Fibroblast of skin of left quadriceps (primary cell): ENCODE measurements at places on chromosomes 13 and 19.

- DNase-seq, result no peak
Measured at GRCh38 chr19:5935473-5936291, 21.6 kb downstream of the CAPS start.

- DNase-seq, result peak; percentile 40
Measured at GRCh38 chr13:100514788-100515409, 73.7 kb downstream of the GGACT start.

GRCh38 chr19:39676004-39676403 lies 20.3 kb downstream of the LGALS16 start:
- no peak for DNase-seq

DNA sequence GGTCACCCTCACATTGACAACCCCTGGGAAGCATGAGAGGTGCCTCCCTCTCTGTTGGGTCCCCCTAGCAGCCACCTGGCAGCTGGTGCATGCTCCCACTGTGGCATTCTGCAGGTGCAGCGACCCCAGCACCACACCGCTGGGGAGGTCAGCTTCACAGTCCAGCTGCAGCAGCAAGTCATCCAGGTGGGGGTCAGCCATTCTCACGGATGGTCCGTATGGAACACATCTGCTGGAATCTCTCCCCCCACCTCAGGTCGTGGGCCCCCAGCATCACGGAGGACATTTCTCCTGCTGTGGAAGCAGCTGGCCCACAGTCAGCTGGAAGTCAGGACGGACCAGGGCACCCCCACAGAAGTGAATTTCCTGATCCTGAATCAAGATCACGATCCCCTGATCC lies 201.3 kb downstream of the COG6 start:
- no peak for DNase-seq

DNA sequence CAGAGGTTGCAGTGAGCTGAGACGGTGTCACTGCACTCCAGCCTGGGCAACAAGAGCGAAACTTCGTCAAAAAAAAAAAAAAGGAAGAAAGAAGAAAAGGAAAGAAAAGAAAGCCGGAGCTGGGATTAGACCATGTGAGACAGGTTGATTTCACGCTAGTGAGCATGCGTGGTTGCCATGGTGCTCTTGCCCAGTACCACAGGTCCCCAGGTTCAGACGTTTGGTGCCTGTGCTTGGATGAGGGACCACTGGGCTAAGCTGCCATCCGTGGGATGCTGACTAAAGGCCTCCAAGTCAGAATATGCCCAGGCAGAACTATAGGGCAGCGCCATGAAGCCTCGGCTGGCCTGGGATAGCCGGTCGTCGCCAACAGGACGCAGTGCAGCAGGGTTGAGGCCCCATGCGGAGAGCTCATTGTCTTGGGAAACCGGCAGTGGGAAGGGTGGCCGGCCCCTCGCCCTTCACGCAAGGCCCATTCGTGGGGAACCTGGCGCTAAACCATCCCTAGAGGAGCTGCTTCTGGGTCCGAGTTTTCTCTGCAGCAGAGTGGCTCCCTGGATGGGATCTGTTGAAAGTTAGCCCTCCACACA lies 7.2 kb upstream of the TEX101 start:
- no peak for DNase-seq

DNA sequence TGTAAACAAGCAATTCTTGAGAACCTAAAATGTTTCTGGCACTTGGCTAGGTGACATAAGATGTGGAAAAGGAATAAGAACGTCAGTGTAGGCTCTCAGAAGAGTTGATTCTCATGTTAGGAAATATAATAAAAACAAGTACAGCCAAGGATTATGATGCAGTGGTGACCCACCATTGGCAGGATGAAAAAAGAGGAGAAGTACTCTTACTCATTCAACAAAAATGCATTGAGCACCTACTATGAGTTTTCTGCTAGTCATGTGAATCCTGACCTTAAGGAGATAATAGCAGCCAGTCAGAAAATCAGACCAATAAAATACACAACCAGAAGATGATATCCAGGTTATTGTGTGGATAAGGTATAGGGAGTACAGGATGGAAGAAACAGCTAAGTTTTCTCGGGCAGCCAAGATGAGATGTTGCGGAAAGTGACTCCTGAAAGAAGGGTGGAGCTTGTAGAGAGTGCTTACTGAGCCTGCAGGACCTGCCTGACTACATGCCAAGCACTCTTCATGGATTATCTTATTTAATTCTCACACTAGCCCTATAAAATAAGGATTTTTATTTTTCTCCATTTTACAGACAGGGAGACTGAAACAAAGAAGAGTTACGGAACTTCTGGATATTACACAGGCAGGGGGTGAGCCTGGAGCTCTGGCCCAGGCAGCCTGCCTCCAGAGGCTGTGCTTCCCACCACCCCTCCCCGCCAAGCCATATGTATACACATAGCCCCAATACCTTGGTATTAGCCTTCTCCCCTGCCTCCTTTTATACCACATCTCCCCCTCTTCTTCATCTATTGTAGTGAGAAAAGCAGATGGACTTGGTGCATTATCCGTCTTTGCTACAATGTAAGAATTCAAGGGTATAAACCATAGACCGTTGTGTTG lies 58.0 kb downstream of the TGDS start:
- DNase-seq, result no peak

GRCh38 chr19:49855676-49856573 lies 5.0 kb downstream of the PTOV1 start:
- no peak for DNase-seq

DNA sequence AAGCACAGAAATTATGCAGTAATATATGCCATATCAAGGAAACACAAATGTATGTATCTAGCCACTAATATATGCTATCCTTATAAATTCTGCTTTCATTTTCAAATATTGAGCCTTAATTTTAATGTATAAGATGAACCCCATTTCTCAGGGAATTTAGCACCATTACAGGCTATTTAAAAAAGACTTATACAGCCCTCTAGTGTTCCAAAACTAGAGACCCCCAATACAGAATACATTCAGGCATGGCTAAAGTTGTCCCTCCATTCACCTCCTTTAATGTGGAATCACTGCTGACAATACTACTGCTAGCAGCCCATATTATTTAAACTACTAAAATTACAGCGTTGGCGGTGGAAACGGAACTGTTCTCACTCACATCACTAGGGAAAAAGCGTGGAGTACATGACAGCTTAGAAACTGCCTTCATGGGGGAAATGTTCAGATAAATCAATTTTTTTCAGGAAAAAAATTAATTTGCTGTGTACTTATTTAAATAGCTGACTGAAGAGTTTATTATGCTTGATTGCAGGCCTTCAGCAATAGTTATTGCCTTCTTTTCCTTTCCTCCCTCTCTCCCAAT lies 541.0 kb downstream of the PCDH9 start:
- DNase-seq, result no peak

DNA sequence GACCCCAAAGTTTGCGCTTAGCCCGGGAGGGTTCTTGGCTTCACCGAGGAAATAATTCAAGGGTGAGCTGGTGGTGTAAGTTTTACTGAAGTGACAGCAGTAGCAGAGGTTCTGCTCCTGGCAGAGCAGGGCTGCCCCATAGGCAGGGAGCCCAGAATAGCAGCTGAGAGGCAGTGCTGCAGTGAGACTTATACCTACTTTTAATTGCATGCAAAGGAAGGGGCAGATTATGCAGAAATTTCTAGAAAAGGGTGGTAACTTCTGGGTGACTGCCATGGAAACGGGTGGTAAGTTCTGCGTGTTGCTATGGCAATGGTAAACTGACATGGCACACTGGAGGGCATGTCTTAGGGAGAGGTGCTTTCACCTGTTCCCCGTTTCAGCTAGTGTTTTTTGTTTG lies 17.5 kb upstream of the CAMSAP3 start:
- no peak for DNase-seq
